ENCODE measurements at places on chromosomes 3 and 15.

GRCh38 chr3:98612587-98612986, 19.2 kb upstream of the CPOX start:
- no peak for DNase-seq

- DNase-seq = no peak
These were observed 50.2 kb upstream of the PRR20G start for GRCh38 chr3:127337911-127338531.

DNA sequence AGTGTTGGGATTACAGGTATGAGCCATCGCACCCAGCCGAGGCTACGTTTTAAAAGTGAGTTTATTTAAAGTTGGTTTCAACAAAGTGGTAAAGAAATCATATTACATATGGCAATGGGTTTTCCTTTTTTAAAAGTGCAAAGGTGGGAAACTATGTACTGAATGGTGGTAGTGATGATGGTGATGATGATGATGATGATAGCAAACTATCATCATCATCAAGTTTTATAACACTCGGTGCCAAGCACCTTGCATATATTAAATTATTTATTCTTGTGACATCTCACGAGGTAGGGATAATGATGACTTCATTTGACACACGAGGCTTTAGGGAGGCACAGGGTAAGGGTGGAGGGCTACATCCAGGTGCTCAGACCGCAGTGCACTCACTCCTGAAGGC, 64.3 kb downstream of the BDH1 start:
- DNase-seq = no peak

DNA sequence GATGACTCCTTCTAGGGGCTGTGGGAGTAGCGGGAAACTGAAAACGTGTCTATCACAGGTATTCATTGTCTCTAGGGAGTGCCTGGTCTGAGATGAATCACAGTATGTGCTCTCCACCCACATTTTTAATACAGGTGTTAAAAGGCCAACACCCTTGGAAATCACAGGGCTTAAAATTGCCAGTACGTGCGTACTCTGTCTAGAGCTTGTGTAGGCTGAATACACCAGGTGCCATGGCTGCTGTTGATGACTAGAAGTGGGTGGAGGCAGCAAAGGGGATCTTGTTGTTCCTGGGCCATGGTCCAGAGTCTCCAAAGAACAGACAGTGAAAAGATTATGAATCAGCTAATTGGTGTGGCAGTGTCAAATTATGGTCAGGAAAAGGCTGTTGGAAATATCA, 35.1 kb upstream of the P3H2 start:
- no peak for DNase-seq

- DNase-seq = no peak
These were observed 56.5 kb upstream of the PARL start for GRCh38 chr3:183941216-183941615.

DNA sequence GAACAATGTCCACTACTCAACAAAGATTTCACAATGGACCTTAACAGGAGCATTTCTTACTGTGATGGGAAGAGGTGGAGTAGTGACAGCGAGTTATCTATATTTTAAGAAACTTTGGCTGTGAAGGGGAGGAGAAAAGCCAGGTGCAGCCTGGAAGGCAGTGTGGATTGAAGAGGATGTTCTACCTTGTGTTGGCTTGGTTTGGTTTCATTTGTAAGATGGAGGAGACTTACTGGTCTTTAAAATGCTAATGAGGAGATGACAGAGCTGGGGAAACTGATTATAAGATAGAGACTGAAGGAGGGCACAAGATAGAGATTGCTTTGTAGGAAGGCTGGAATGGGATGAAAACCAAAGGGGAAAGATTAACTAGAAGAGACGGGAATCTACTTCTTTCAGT, 59.4 kb downstream of the PLOD2 start:
- no peak for DNase-seq

GRCh38 chr3:173730391-173730790, 332.8 kb downstream of the NLGN1 start:
- DNase-seq = no peak

GRCh38 chr3:51340989-51341636, 44.0 kb upstream of the MANF start:
- no peak for DNase-seq

- no peak for DNase-seq
These were observed 14.7 kb upstream of the CA12 start for GRCh38 chr15:63396152-63396928.

- no peak for DNase-seq
These were observed 125.0 kb downstream of the RAP2B start for GRCh38 chr3:153287017-153287416.

- no peak for DNase-seq
These were observed 71.6 kb downstream of the SLMAP start for GRCh38 chr3:57827757-57828156.

Data from activated T-helper 9 cell treated with anti-CD3 and anti-CD28 coated beads, Interleukin-2, amount 50 U/mL, for 16 hours (primary cell).